Upper lobe of left lung (tissue), 6 donors: ENCODE measurements at places on chromosomes 2 and 18. TPM values are rescaled to one million over a fixed set of nuclear protein-coding genes. Genes with fewer than 3 reads are reported as not detected.

- peaks cover 50% of the 10 kb centered on the region for H3K4me1 ChIP-seq
- H3K27me3 ChIP-seq = peaks cover 5% of the 10 kb centered on the region
- H3K27ac ChIP-seq = peak overlapping the region; percentile 71
- peak overlapping the region; percentile 8 for H3K4me3 ChIP-seq
Measured at GRCh38 chr2:96144481-96145035, 682 bp downstream of the DUSP2 start.

GRCh38 chr2:138763971-138764370 lies 16.2 kb downstream of the NXPH2 start:
- no peak for DNase-seq
- H3K4me3 ChIP-seq = no peak overlapping the region
- no peaks in the 10 kb centered on the region for H3K36me3 ChIP-seq
- H3K27ac ChIP-seq = no peak overlapping the region
- no peaks in the 10 kb centered on the region for H3K27me3 ChIP-seq

- H3K4me1 ChIP-seq = peaks cover 6% of the 10 kb centered on the region
- H3K4me3 ChIP-seq = no peak overlapping the region
- H3K27me3 ChIP-seq = no peaks in the 10 kb centered on the region
- H3K27ac ChIP-seq = no peak overlapping the region
Measured at GRCh38 chr2:65291216-65292105, 63.8 kb downstream of the ACTR2 start.

GRCh38 chr2:42861321-42861720 lies 68.9 kb upstream of the HAAO start:
- H3K36me3 ChIP-seq = no peaks in the 10 kb centered on the region
- no peak for DNase-seq
- no peak overlapping the region for H3K4me3 ChIP-seq

GRCh38 chr2:71452565-71452964 lies 796 bp upstream of the DYSF start:
- no peaks in the 10 kb centered on the region for H3K27me3 ChIP-seq
- no peaks in the 10 kb centered on the region for H3K36me3 ChIP-seq

GRCh38 chr2:239950144-239951128 lies 74.7 kb downstream of the NDUFA10 start:
- DNase-seq = no peak
- no peak overlapping the region for H3K4me3 ChIP-seq
- no peak overlapping the region for H3K27ac ChIP-seq

DNA sequence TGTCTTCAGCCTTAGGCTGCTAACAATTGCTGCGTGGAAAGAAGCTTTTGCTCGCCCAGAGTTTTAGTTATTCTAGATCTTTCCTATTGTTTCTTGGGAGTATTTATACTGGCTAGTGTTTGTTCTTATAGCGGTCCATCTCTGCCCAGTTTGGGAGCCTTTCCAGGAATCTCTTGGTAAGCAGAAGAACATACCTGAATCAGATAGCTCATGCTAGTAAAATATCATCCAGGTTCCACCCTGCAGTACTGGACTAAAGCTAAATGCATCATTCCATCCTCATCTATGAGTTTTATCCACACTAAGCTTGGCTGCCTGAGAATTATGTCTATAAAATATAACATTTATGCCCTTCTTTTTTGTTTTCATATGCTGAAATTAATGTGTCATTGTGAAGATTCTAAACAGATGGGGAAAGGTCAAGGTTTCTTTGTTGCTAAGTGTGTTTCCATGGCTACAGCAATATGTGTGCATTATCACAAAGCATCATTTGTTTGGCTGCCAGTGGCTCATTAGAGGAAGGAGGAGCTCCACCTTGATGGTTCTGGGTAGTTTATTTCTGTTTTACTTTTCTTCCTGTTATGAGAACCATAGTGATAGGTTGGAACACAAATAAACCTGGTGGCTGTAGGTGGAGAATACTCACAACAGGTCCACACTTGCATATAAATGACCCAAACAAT lies 182.8 kb downstream of the PIK3C3 start:
- no peak overlapping the region for H3K27ac ChIP-seq
- no peaks in the 10 kb centered on the region for H3K4me1 ChIP-seq
- no peaks in the 10 kb centered on the region for H3K36me3 ChIP-seq
- H3K4me3 ChIP-seq = no peak overlapping the region
- no peaks in the 10 kb centered on the region for H3K27me3 ChIP-seq
- DNase-seq = no peak

GRCh38 chr2:109269706-109270504 lies 140.9 kb downstream of the SH3RF3 start:
- no peaks in the 10 kb centered on the region for H3K36me3 ChIP-seq
- DNase-seq = peak; percentile 81
- peak overlapping the region; percentile 12 for H3K27ac ChIP-seq

DNA sequence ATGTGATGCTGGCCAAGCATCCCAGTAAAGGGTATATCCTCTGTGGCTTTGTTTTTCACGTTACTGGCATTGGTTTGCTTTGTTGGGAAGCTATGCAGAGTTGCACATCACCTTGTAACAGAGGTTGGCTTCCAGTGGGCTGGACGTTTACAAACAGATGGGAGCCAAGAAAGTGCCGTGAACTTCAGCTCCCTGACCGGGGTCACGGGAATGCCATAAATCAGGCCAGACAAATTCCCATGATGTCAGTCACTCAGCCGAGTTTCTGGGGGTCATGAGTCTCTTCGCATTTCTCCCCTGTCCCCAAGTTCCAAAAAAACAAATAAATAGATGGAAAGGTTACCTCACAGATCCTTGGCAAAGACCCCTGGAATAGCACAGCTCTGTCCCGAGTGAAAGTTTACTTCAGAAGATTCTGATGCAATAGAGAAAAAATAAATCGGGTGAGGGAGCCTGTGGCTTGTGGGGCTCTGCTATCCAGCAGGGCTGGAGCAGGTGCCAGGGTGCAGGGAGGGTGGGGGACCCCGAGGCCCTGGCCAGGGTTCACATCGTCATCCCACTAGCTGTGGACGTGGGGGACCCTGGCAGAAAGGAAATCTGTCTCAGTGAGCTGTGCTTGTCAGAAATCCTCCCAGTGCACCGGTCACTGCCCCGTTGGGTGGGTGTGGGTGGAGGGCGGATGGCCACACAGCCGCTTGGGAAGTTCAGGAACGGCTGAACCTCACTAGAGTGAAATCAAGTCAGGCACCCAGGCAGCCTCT lies 27.8 kb downstream of the TWIST2 start:
- no peak for DNase-seq
- H3K27ac ChIP-seq = no peak overlapping the region
- H3K36me3 ChIP-seq = no peaks in the 10 kb centered on the region
- H3K4me3 ChIP-seq = no peak overlapping the region
- H3K4me1 ChIP-seq = no peaks in the 10 kb centered on the region

GRCh38 chr18:11905613-11906012 lies 2.5 kb downstream of the MPPE1 start:
- DNase-seq = no peak
- no peak overlapping the region for H3K4me3 ChIP-seq
- H3K27me3 ChIP-seq = no peaks in the 10 kb centered on the region
- H3K27ac ChIP-seq = no peak overlapping the region
- H3K36me3 ChIP-seq = peaks cover 41% of the 10 kb centered on the region

- peaks cover 20% of the 10 kb centered on the region for H3K4me1 ChIP-seq
- H3K4me3 ChIP-seq = peak overlapping the region; percentile 55
- H3K27me3 ChIP-seq = no peaks in the 10 kb centered on the region
- peak overlapping the region; percentile 27 for H3K27ac ChIP-seq
- peak; percentile 96 for DNase-seq
Measured at GRCh38 chr2:45643543-45644542, 7.6 kb upstream of the PRKCE start.

DNA sequence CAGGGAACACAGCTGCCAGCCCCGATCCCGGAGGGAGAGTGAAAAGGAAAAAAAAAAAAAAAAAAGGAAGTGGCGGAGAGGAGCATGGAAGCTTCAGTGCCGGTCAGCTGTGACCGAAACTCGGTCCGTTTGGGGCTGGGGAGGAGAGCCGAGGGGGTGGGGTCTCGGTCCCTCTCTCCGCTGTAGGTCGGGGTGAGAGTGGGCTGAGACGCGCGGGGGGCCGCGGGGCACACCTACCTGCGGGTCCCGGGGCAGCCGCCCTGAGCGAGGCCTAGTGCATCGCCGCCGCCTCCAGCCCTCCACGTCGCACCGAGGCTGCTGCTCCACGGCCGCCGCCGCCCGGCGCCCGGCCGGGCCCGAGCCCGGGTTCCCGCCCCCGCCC lies 536 bp downstream of the VPS54 start:
- H3K36me3 ChIP-seq = no peaks in the 10 kb centered on the region
- H3K27ac ChIP-seq = peak overlapping the region; percentile 98
- H3K4me1 ChIP-seq = peaks cover 40% of the 10 kb centered on the region
- H3K27me3 ChIP-seq = no peaks in the 10 kb centered on the region

- DNase-seq = no peak
- no peaks in the 10 kb centered on the region for H3K4me1 ChIP-seq
- H3K27me3 ChIP-seq = no peaks in the 10 kb centered on the region
- H3K4me3 ChIP-seq = no peak overlapping the region
Measured at GRCh38 chr2:118954297-118955060, 12.5 kb downstream of the MARCO start.

- H3K4me3 ChIP-seq = no peak overlapping the region
- DNase-seq = no peak
- H3K27me3 ChIP-seq = no peaks in the 10 kb centered on the region
Measured at GRCh38 chr18:7146067-7146466, 28.5 kb upstream of the LAMA1 start.

GRCh38 chr2:204012072-204012653 lies 75.6 kb downstream of the ICOS start:
- H3K27ac ChIP-seq = no peak overlapping the region
- H3K36me3 ChIP-seq = no peaks in the 10 kb centered on the region
- no peaks in the 10 kb centered on the region for H3K4me1 ChIP-seq
- no peak for DNase-seq
- no peaks in the 10 kb centered on the region for H3K27me3 ChIP-seq

The MEP1B gene
- not detected for total RNA-seq

- no peaks in the 10 kb centered on the region for H3K27me3 ChIP-seq
- no peak overlapping the region for H3K27ac ChIP-seq
- no peaks in the 10 kb centered on the region for H3K4me1 ChIP-seq
- peaks cover 18% of the 10 kb centered on the region for H3K36me3 ChIP-seq
Measured at GRCh38 chr18:8632386-8632785, 23.1 kb downstream of the RAB12 start.

- no peaks in the 10 kb centered on the region for H3K27me3 ChIP-seq
- H3K36me3 ChIP-seq = no peaks in the 10 kb centered on the region
- no peak overlapping the region for H3K4me3 ChIP-seq
- H3K27ac ChIP-seq = no peak overlapping the region
- H3K4me1 ChIP-seq = no peaks in the 10 kb centered on the region
Measured at GRCh38 chr2:184551626-184552025, 46.7 kb upstream of the ZNF804A start.

GRCh38 chr2:50538147-50538546 lies 493.8 kb downstream of the NRXN1 start:
- H3K27me3 ChIP-seq = no peaks in the 10 kb centered on the region
- H3K27ac ChIP-seq = no peak overlapping the region
- no peaks in the 10 kb centered on the region for H3K4me1 ChIP-seq
- no peaks in the 10 kb centered on the region for H3K36me3 ChIP-seq
- no peak overlapping the region for H3K4me3 ChIP-seq

The POTEJ gene
- total RNA-seq = not detected

DNA sequence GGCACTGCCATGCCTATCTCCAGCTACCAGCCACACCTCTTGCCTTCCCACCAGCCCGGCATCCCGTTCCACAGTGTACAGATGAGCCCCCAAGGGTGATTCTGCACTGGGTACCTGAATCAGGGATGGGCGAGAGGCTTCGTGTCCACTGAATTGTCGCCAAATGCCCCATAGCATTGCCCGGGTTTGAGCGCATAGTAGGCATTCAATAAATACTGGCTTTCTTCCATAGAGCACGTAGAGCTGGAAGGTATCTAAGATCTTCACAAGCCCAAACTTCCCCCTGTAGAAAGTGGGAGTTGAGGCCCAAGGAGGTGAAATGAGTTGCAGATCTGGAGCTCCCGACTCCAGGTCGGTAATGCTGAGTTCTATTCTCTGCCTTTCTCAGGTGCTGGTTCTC lies 358.7 kb downstream of the LPIN1 start:
- DNase-seq = no peak
- H3K27ac ChIP-seq = no peak overlapping the region
- no peaks in the 10 kb centered on the region for H3K27me3 ChIP-seq
- no peaks in the 10 kb centered on the region for H3K4me1 ChIP-seq
- no peaks in the 10 kb centered on the region for H3K36me3 ChIP-seq

GRCh38 chr2:33425586-33426031 lies 50.8 kb upstream of the RASGRP3 start:
- no peak overlapping the region for H3K27ac ChIP-seq
- H3K36me3 ChIP-seq = no peaks in the 10 kb centered on the region
- DNase-seq = no peak
- H3K4me3 ChIP-seq = no peak overlapping the region

GRCh38 chr2:21812766-21813165 lies 689.0 kb downstream of the TDRD15 start:
- no peak overlapping the region for H3K4me3 ChIP-seq
- no peaks in the 10 kb centered on the region for H3K4me1 ChIP-seq
- H3K27ac ChIP-seq = no peak overlapping the region
- H3K36me3 ChIP-seq = no peaks in the 10 kb centered on the region

The CCL20 gene
- total RNA-seq = 0.66 TPM

The CDC42EP3 gene
- 36.7 TPM for total RNA-seq

GRCh38 chr2:235669983-235670962 lies 176.4 kb downstream of the AGAP1 start:
- H3K4me1 ChIP-seq = peaks cover 19% of the 10 kb centered on the region
- DNase-seq = peak; percentile 92
- H3K36me3 ChIP-seq = no peaks in the 10 kb centered on the region
- peak overlapping the region; percentile 52 for H3K27ac ChIP-seq
- H3K27me3 ChIP-seq = no peaks in the 10 kb centered on the region

GRCh38 chr2:26344581-26345282 lies 1.2 kb upstream of the SELENOI start:
- H3K36me3 ChIP-seq = no peaks in the 10 kb centered on the region
- peak overlapping the region; percentile 85 for H3K27ac ChIP-seq
- DNase-seq = no peak
- no peaks in the 10 kb centered on the region for H3K27me3 ChIP-seq

The OSR1 gene
- total RNA-seq = 3.2 TPM

GRCh38 chr2:151730262-151730975 lies 3.9 kb downstream of the NEB start:
- H3K27me3 ChIP-seq = no peaks in the 10 kb centered on the region
- no peaks in the 10 kb centered on the region for H3K36me3 ChIP-seq
- DNase-seq = no peak
- H3K4me1 ChIP-seq = no peaks in the 10 kb centered on the region
- no peak overlapping the region for H3K4me3 ChIP-seq
- no peak overlapping the region for H3K27ac ChIP-seq

- no peaks in the 10 kb centered on the region for H3K27me3 ChIP-seq
- H3K4me1 ChIP-seq = no peaks in the 10 kb centered on the region
- H3K27ac ChIP-seq = no peak overlapping the region
- no peak for DNase-seq
- H3K36me3 ChIP-seq = no peaks in the 10 kb centered on the region
Measured at GRCh38 chr18:62335494-62335893, 10.4 kb downstream of the TNFRSF11A start.

- no peaks in the 10 kb centered on the region for H3K4me1 ChIP-seq
- no peak overlapping the region for H3K4me3 ChIP-seq
- peak overlapping the region; percentile 16 for H3K27ac ChIP-seq
- DNase-seq = no peak
Measured at GRCh38 chr2:48474574-48475298, 55.2 kb upstream of the STON1 start.

The TMEM37 gene
- total RNA-seq = 9.3 TPM
